ENCODE measurements at places on chromosomes 13 and 19. TPM values are rescaled to one million over a fixed set of nuclear protein-coding genes. Genes with fewer than 3 reads are reported as not detected.

The GRIK5 gene
- total RNA-seq, result 0.11 TPM

DNA sequence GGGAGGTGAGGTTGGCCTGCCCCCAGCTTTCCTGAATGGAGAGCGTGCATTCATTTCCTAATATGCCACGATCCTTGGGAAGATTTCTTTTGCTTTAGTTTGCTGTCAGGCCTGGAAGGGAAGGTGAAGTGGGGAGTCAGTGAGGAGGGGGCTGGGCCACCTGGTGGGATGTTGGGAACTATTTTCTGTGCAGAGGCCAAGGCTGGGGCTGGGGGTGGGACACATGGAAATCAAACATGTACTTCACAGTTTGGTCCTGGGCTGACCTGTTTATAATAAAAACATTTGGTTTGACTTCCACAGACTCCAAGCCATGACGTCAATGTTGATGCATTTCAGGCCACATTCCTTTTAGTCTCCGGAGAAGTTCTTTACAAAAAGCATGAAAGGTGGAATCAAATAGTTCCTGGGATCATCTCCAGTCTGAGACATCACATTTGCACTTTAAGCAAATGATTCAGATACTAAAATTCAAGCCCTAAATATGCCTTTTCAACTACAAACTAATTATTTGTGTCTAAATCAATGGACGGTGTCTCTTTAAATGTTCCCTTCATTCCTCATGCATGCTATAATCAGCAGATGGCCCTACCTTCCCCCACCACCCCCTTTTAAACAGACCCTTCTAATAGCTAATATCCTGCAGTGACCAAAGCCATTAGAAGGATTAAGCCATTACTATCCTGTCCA is 41.5 kb upstream of the MEDAG start:
- DNase-seq, result peak; percentile 83

DNA sequence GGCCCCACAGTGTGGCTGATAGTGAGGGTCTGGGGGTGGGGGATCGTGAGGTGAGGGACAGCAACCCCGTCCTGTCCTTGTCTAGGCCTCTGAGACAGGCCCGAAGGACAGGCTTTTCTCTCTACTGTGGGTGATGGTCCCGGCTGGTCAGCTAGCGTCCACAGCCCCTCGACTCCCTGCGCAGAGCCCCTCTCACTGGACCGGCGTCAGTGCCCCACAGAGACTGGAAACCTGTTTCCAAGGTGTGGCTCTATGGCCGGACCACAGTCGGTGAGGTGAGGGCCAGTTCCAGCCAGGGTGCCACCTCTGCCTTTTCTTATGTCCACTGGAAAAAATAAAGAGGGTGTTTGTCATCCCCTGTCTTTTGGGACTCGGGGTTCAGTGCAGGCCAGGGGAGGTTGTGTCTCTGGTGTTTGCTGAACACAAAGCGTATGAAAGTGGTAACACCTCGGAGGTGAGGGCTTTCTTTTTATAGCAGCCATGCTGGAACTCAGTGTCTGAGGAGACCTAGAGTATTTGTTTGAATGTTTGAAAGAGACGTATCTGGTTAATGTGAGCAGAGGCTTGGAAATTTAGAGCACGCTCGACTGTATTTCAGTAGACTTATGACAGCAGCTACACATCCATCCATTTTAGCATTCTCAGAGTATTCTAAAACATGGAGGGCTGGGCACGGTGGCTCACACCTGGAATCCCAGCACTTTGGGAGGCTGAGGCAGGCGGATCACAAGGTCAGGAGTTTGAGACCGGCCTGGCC is 22.8 kb downstream of the ATP11A start:
- peak; percentile 86 for DNase-seq

- DNase-seq, result no peak
These were observed 138.6 kb downstream of the MIPEP start for GRCh38 chr13:23750383-23751121.
